ENCODE measurements at places on chromosomes 7 and 10. TPM values are rescaled to one million over a fixed set of nuclear protein-coding genes. Genes with fewer than 3 reads are reported as not detected.

- DNase-seq, result no peak
Observed at GRCh38 chr7:149171892-149172533, 23.3 kb upstream of the ZNF282 start.

The PPP2R2D gene
- total RNA-seq, result 37.5 TPM

The NAT16 gene
- not detected for total RNA-seq

The PLEKHS1 gene
- not detected for total RNA-seq

The FFAR4 gene
- total RNA-seq, result not detected
